OCI-M1 (cell line): ENCODE measurements at places on chromosomes 12 and 14.

- DNase-seq: no peak
Observed at GRCh38 chr12:27095346-27095745, 13.0 kb upstream of the C12orf71 start.

- no peak for DNase-seq
Observed at GRCh38 chr12:1913377-1914113, 4.9 kb downstream of the CACNA2D4 start.

DNA sequence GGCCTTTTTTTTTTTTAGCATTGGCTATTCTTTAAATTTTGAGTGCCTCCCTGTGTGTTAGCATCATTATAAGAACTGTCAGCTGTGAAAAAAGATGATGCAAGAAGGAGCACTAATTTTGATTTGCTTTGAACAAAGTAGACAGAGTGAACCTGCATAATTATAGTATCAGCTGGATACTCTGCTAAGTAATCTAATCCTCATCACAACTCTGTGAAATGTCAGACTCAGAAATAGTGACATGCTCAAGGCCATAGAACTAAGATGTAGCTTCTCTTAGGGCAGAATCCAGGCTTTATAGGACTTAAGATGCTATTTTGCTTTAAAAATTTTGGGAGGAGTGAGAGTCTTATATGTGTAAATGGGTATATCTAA lies 31.9 kb downstream of the FBXO34 start:
- peak; percentile 18 for DNase-seq

- DNase-seq: no peak
Observed at GRCh38 chr14:72605096-72605920, 288.6 kb downstream of the DPF3 start.

DNA sequence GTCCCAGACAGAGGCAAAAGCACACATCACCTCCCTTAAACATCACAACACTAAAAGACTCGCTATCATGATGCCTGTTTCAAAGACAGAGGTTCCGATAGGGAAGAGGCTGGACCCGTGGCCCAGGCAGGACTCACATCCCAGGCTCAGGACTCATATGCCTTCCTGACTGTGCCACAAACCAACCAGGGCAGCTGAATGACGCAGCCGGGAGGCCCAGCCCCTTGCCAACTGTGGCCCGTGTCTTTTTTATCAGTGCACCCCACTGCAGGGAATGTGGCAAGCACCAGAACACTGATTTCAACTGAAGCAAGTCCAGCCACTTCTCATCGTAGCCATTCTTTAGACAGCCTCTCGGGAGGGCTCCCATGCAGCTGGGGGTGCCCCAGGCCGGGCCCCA lies 132.3 kb downstream of the KSR2 start:
- DNase-seq: no peak

GRCh38 chr12:14841761-14842160 lies 1.6 kb downstream of the ART4 start:
- DNase-seq: no peak

GRCh38 chr14:90830931-90831701 lies 14.9 kb upstream of the TTC7B start:
- DNase-seq: no peak

GRCh38 chr12:62146318-62146717 lies 113.9 kb upstream of the USP15 start:
- DNase-seq: peak; percentile 23

DNA sequence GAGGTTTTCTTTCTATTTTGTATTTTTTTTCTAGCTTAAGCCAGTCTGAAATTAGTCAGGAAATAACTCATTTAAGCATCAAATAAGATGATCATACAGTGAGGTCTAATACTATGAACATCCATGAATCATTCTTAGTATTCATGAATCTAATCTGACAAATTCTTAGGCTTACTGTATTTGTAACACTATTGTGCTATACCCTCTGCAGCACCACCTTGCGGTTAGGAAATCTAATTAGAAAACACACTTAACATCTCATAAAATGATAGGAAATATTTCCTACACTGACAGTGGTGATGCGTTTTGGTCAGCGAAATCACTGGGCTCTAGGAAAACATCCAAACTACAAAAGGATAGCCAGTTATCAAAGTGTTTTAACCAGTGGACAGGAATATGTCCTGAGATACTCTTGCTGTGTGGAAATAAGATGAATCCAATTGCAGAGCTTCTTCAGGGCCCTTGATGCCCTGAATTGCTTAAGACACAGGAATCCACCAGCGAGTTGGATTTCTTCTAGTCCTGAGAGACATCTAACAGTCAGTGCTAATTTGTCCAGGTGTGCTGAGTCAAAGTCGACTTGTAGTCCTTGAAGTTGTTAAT lies 109.3 kb upstream of the MYF6 start:
- DNase-seq: peak; percentile 58

DNA sequence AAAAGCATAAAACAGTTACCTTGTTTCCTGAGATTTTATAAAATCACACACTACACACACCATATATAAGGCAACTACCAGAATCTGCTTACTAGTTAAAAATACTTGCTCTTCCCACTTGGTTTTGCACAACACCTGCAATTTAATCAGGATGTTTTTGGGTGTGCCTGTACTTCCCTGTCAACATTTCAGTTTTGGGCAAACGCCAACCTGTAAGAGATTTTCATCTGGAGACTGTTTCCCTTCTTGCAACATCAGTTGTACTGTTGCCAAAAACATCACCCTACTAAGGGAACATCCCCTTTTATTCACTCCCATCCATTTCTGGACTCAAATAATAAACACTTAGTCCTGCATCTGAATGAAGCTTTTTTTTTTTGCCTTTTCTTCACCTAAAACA lies 172.3 kb downstream of the DUSP6 start:
- DNase-seq: peak; percentile 58
